ENCODE measurements at places on chromosomes 2 and 18.

- no peak for DNase-seq
These were observed 2.4 kb downstream of the RTKN start for GRCh38 chr2:74439373-74439772.

- DNase-seq, result no peak
These were observed 93.5 kb downstream of the VWA3B start for GRCh38 chr2:98180456-98180855.

DNA sequence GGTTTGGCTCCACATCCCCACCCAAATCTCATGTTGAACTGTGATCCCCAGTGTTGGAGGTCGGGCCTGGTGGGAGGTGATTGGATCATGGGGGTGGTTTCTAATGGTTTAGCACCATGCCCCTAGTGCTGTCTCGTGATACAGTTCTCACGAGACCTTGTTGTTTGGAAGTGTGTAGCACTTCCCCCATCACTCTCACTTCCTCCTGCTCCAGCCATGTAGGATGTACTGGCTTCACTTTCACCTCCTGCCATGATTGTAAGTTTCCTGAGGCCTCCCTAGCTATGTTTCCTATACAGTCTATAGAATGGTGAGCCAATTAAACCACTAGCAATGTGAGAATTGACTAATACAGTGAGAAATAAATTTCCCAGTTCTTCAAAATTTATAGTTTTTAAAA, 325.9 kb downstream of the FSIP2 start:
- DNase-seq, result no peak

DNA sequence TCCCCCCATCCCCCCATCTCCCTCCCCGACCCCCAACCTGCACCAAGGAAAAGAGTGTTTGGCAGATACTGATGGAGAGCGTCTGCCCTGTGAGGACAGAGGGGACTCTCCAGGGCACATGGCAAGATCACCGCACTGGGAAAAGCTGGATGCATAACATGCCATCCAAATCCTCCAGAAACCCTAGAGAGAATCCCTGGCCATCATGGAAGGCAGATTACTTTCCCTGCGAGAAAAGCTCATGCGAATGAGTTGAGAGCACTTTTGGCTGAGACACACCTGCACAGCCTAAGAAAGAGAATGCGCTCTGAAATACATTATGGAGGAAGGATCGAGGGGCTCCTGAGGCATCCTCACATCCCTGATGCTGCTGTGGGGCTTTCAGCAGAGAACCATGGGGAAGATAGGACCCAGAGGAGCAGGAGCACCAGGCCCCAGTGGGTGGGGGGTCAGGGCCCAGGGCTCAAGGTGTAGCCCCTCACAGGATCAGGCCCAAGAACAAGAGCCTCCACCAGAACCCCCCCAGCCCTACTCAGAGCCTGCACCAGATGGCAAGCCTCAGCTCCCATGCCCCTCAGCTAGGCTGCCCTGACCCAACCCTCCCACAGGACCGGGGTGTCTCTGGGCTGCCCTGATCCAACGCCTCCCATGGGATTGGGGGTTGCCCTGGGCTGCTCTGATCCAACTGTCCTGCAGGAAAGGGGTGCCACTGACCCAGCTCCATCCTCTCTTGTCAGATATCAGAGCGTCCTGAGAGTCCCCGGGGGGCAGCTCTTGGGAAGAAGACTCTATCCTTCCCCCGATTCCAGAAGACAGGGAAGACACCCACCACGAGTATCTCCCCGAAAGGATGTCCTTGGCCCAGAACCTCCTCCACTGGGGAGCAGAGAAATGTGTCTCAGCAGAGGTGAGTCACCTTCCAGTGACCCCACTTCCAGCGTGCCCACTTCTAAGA, 153.4 kb downstream of the NDUFA10 start:
- no peak for DNase-seq

DNA sequence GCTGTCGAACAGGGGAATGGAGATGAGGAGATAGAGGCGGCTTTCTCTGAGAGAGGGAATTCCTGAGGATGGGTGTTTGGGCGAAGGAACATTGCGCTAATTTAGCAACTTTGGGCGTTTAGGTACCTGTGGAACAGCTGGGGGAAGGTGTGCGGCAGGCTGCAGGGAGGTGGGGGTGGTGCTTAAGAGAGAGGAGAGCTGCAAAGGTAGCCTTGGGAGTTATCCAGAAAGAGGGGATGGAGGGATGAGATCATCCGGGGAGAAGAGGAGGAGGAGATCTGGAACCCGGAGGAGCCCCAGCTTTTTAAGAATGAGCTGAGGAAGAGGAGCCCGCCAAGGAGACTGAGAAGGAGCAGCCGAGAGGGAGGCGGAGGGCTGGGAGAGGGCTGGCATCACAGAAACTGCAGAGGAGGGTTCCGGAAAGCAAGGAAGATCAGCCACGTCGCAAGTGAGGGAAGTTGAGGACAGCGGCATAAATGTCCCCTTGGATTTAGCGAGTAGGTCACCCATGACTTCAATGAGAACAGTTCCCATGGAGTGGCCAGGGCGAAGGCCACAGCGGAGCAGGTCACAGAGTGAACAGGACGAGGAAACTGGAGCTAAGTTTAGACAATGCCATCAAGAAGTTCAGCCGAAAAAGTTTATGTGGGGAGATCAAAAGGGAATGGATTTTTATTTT, 174.7 kb downstream of the KLHL29 start:
- no peak for DNase-seq

DNA sequence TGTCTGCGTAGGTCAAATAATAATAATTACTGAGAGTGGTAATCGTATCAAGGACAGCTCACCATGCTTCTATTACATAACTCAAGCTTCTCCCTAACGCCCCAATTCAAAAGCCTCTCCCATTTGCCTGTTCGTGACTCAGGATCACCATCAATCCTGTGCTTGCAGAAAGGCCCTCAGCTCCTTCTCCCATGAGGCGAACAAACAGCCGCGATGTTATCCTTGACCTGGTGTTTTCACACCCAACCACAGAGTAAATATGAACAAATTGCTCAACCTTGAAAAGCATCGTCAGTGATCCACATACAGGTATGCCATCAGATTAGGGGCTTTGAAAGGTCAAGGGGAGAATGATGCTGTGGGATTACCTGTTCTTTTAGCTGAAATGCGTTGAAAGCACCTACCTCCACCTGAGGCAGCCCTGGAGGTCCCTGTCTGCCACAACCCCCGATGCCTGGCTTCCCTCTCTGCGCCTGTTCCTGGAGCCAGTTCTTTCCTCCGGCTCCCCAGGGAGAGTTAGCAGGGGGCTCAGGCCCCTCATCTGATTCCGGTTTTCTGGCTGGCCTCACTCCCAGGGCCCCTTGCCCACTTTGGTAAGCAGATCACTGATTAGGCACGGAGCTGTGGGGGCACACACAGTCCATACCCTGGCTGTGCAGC, 39.1 kb upstream of the ODC1 start:
- DNase-seq, result no peak

DNA sequence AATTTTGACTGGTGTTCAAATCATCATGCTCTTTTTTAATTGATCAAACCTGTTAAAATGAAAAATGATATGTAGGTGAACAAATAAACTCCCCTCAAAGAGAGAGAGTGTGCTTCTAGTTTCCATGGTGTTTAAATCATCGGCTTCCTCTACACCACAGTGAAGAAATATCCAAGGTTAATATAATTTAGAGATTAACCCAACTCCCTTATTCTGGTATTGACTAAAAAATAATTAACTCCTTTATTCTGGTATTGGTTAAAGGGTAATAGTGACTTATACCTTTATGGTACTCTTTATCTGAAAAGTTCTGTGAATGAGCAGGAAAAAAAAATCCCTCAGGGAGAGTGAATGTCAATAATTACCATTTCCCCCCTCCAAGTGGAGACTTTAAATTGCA, 93.1 kb downstream of the SPATS2L start:
- no peak for DNase-seq

DNA sequence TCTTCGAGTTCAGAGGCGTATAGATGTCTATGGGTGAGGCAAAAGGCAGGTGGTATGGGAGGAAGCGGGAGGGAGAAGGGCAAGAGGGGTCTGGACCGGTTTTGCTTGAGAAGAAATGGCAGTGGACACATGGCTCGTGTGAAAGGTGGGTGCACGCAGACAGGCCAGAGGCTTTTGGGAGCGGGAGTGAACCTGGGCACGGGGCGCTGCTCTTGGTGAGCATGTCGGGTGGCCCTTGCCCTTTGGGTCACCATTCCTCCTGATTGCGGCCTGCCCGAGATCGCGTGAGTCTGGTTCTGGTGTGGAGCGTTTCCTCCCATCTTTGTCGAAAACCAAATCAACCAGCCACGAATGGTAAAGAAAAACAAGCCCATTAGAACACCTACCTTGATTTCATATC, 12.6 kb downstream of the LDLRAD4 start:
- DNase-seq, result no peak

GRCh38 chr18:1012775-1013174, 108.1 kb downstream of the ADCYAP1 start:
- no peak for DNase-seq

- no peak for DNase-seq
These were observed 810.8 kb upstream of the CHAC2 start for GRCh38 chr2:52956766-52957165.

GRCh38 chr2:113390124-113390849, 47.2 kb upstream of the ZNG1B start:
- no peak for DNase-seq

GRCh38 chr2:67548317-67549201, 151.4 kb downstream of the ETAA1 start:
- no peak for DNase-seq

DNA sequence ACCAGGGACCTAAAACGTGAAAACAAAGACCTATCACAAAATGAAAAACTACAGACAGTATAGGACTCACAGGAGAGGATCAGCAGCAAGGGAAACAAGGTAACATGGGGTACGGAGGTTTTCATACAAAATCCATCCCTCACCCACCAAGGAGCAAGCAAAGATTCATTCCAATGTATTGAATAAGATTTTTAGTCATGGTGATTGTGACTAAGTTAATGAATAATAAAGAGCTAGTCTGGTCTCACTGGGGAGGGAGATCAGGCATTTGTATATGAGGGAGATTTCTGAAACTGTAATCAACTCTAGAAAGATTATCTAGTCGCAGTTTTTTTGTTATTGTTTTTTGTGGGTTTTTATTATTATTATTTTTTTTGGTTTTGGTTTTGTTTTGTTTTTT, 336.5 kb upstream of the MMADHC start:
- no peak for DNase-seq

- DNase-seq, result peak; percentile 43
These were observed at the start of gene PTGR3 for GRCh38 chr18:75209129-75209950. TSS of gene PTGR3 (minus strand) at chr18:75209139. CDS start at chr18:75209058, 81 bp downstream.

DNA sequence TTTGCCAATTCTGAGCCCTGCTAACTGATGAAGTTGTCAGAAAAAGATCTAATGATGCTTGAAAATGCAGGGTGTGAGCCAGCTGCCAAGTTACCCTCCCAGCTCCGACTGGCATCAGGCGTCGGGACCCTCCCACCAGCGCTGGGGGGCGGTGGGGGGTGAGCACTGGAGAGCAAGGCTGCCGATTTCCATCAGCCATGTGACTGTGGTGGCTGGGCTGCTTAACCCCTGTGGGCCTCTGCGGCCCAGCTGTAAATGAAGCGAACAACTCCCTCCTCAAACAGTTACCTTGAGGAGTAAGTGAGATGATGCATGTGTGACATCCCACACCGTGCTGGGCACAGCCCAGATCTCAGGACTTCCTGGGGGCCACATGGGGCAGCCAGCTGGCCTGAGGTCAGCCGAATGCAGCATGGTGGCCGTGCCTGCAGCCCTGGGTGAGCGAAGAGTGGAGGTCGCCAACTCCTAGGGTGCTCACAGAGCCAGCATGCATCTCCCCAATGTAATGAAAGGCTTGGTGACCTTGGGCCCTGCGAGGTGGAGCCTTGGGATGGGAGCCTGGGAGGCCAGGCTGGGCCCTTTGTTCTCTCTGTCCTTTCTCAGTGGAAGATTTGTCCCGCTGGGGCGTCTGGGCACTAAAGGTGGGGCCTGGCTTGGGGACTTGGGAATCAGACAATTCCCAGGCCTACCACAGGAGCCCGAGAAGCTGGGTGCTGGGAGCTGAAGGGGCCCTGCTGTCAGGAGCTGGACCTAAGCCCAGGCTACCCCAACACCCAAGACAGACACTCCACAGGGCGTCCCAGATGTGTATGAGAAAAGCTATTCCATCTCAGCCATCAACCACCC, 25.1 kb downstream of the CIB4 start:
- no peak for DNase-seq

GRCh38 chr2:241226723-241227572, 38.5 kb downstream of the ANO7 start:
- DNase-seq, result no peak

GRCh38 chr2:62871506-62871905, 166.0 kb downstream of the EHBP1 start:
- DNase-seq, result no peak

DNA sequence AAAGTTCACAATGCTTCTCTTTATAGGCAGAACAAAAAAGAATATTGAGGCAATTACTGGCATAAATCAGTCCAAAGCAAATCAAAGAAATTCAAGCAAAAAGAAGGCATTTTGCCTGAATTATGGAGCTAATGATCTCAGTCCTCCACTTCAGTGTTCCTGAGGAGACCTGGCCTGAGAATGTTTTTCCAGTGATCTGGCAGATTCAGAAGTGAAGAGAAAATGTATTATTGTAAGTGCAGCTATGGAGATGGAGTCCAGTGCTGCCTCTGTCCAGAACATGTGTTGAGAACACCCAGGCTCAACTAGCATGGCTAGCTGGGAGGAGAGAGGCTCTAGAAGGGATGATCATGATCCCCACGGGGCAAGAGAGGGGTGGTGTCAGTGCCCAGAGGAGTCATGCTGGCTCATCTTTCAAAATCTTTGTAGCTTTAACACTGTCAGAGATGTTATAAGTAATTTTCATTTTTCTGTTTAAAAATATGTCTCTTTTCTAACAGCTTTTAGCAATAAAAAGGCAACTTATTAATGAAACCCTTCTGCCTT, 367.0 kb upstream of the RAB12 start:
- no peak for DNase-seq

GRCh38 chr2:224523626-224524577, 61.3 kb downstream of the CUL3 start:
- no peak for DNase-seq

DNA sequence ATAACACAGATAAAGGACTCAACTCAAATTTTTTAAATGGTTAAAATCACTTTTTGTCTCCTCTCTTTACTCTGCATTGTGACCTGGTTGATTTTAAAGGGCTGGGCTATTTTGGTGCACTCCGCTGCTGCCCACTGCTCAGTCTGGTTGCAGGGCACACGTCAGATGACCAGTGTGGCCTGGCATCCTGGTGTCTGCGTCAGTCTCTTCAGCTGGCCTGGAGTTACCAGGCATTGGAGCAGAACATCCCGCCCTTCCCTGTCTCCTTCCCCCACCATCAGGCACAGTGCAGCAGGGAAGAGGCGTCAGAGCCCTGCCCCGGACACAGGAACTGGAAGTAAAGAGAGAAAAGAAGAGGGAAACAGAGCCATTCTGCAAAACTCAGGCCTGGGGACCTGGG, 8.9 kb downstream of the C1QL2 start:
- no peak for DNase-seq

GRCh38 chr2:26168785-26169184, 4.1 kb upstream of the GAREM2 start:
- no peak for DNase-seq

GRCh38 chr2:151422917-151423439, 13.3 kb downstream of the RIF1 start:
- DNase-seq, result no peak

GRCh38 chr2:45542013-45542412, 69.1 kb downstream of the SRBD1 start:
- DNase-seq, result no peak
